ENCODE measurements at places on chromosomes 16 and 17.

DNA sequence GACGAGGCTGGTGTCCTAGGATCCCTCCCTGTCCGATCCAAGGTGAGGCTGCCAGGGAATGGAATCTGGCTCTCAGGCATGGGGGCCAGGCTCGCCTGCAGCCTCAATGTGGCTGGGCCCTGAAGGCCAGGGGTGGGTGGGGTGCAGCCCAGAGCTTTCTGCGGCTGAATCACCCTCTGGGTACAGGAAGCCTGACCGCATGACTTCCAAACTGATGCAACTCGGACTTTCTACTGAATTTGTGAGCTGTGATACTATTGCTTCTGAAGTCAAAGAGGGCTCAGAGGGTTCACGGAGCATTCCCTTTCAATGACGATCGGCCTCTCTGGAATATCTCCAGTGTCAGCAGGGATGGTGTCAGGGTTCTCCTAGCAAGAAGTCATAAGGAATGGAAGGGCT, 123.7 kb downstream of the METRNL start:
- no peak for DNase-seq

DNA sequence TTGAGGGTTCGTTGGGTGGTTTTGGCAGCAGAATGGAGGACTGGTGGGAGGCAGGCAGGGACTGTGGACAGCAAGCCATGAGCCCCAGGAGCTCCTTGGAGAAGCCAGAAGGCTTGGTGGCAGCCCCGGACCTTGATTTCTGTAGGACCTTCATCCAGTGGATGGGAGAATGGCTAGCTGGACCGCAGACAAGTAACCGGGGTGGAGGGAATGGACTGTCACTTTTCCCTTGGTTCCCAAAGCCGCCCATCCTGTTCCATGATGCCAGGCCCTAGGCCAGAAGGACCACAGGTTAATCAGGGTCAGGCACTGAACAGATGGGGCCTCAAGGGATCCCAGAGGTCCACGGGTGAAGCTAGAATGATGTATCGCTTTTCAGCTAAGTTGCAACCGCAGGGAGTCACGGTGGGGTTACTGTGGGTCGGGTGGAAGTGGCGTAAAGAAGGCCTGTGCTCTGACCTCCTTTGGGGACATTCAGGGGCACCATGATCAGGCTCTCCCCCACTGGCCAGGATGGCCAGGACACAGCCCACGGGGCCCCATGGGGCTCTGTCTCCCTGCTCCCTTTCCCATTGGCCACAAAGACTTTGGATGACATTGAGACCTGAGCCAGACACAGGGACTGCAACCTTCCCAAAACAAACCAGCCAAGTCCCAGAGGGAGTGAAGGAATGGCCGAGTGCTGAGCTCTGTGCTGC, 66.9 kb upstream of the MRTFB start:
- DNase-seq: no peak

DNA sequence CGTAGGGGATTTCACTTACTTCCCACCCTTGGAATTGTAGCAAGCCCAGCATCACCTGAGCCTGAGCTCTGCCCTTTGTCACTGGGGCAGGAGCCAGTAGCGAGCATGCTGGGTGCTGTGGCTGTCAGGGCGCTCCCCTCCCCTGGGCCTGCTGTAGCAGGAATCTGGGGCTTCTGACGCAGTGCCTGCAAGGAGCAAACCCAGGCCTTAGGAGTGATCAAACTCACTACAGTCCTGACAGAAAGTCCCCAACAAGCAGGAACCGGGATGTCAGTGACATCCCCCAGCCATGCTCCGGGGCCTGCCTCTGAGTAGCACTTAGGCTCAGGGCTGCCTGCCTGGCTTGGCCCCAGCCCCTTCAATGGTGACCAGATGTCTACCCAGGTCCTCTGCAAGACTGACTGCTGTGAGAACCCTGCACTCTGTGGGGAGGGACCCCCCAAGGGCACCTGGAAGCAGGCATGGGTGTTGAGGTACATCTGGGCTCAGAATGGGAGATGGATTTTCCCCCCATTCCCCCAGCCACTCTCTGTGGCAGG, 23.5 kb downstream of the PLD6 start:
- DNase-seq: no peak

GRCh38 chr16:23498863-23499262, 11.4 kb downstream of the GGA2 start:
- DNase-seq: no peak

- DNase-seq: no peak
These were observed 741 bp upstream of the DEXI start for GRCh38 chr16:10943064-10943353.

- no peak for DNase-seq
These were observed 7.0 kb downstream of the PSME3IP1 start for GRCh38 chr16:57178793-57179212.

DNA sequence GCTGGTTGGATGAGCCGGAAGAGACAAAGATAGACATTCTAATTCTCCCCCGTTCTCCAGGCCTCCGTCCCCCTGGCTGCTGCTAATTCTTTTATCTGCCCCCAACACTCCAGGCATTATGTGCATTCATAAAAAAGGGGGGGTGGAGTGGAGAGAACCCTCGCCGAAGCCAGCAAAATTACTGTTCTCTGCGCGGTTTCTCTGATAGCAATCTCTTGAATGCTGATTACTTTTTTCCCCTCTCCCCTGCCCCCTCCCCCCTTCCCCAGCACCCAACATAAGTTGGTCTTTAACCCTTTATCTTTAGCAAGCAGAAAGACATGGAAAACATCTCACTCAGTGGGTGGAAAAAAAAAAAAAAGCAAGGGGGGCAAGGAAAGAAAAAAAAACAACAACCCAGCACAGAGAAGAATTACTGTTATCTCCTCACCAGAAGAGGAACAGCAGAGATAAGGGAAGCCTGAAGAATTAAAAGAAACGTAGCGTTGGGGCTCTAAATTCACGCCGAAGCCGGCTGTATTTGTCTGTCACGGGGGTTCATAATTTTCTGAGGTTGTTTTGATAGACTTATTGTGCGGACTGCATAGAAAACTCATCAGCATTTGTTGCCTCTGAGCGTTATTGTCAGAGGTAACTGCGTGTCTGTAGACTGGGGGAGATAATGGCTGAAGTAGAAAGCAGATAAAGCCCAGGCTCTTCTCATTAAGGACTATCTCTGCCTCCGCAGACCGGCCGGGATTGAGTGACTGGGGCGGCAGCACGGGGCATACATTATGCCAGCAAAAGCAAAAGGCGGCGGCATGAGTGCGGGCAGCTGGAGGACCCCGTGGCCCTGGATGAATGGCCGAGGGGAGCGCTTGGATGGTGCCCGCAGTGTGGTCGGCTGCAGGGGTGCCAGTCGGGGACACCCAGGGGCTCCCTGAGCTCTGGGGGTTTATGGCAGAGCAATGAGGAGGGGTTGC, 126.9 kb downstream of the MRM1 start:
- DNase-seq: no peak

DNA sequence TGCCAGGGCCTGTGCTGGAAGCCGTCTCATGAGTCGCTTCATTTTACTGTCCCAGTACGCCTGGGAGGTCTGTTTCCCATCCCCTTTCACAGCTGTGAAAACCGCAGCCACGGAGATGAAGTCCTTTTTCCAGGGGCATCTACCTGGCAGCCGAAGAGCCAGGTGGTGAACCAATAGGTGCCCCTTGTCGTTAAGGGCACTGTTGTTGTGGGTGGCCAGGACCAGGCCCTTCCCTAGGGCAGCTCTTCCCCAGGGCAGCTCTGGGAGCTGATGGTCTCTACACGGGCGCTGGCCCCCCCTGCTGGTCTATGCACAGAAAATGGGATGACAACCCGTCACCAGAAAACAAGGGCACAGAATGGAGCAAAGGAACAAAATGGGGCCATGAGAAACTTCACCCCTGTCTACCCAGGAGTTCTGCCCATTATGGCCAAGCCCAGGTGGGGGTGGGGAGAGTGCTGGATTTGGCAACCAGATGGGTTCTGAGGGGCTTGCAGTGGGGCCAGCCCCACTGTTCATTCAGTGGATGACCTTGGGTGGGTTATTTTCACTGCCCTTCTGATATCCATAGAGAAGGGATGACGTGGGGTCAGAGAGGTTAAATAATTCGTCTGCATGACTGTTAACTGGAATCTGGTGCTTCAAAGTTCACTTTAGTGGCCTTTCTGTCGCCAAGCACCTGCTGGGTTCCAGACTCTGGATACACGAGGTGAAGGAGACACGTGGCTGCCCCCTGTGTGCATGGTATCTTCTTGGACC, 11.5 kb downstream of the RMI2 start:
- DNase-seq: peak; percentile 41

- DNase-seq: no peak
These were observed 32.5 kb upstream of the CDH8 start for GRCh38 chr16:62068747-62069146.

GRCh38 chr16:30185683-30186421, 2.5 kb downstream of the CORO1A start:
- peak; percentile 10 for DNase-seq

- DNase-seq: no peak
These were observed 1.2 kb downstream of the CDT1 start for GRCh38 chr16:88804552-88805339.

- no peak for DNase-seq
These were observed 20.8 kb upstream of the DNAH17 start for GRCh38 chr17:78598013-78598471.

DNA sequence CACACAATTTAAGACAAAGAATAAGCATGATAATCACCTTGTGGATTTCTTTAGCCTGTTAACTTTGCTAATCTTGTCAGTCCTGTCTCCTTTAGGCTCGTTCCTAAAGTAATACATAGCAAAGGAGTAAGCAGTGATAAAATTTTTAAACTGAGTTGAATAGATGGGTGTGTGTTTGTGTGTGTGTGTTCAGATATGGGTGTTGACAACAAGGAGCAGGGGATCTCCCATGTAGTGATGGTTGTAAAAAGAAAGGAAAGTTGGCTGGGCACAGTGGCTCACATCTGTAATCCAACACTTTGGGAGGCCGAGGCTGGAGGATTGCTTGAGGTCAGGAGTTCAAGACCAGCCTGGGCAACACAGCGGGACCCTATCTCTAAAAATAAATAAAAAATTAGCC, 44.6 kb upstream of the KCNJ2 start:
- no peak for DNase-seq

GRCh38 chr17:4701116-4701515, 2.8 kb downstream of the PELP1 start:
- DNase-seq: no peak

- no peak for DNase-seq
These were observed 19.6 kb upstream of the P2RX1 start for GRCh38 chr17:3935825-3936355.

DNA sequence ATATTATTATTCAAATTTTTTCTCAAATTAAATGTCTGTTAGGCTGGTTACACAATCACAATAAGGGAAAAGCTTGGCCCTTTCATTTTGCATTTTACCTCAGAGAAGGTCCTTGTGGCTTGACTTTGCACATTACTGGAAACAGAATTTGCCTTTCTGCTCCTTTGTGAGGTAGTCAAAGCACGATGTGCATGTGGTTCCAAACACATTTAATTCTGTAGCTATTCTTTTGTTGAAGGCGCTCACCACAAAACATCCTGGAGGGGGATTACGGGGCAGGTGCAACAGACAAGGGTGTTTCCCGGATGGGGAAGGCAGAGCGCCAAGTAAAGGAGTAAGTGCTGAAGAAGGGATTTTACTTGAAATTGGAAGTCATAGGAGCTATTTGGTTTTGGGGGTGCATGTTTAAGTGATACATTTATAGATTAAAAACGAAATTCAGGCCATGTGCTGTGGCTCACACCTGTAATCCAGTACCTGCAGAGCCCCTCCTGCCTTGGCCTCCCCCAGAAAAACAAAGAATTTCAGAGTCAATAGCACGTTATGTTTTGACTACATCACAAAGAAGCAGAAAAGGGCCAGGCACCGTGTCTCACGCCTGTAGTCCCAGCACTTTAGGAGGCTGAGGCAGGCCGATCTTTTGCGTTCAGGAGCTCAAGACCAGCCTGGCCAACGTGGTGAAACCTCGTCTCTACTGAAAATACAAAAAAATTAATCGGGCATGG, 31.2 kb upstream of the TENT4B start:
- no peak for DNase-seq

DNA sequence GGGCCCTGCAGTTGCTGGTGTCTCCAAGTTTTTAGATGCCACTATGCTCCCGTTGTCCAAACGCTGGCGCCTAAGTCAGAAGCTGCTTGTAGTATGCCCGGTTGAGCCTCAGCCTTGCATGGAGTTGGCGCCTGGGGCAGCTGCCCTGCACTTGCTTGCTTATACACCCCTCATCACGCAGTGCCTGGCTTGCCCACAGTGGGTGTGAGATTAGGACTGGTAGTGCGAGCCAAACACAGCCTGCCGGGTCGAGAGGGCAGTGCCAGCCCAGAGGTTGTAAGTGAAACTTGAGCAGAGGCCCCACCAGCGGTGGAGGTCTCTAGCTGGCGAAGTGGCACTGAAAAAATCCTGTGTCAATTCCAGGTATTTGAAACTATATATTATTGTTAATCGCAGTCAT, 90.3 kb downstream of the ITFG1 start:
- no peak for DNase-seq

GRCh38 chr16:23865853-23866252, 30.1 kb downstream of the PRKCB start:
- DNase-seq: no peak

DNA sequence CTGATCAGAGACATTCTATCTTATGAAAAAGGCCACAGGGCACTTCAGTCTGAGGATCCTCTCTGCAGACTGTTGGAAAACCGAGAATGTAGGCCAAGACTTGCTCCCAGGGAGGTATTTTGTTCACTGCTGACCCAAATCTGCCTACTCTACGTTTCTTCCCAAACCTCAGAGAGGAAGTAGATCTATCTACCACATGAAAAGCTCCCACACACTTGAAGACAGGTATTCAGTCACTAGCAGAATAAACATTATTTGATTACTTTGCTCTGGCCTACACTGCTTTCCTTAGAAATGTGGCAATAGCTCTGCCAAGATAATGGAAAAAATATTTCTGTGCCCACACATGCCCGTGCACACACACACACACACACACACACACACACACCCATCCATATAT, 164.6 kb downstream of the CDH11 start:
- DNase-seq: no peak

DNA sequence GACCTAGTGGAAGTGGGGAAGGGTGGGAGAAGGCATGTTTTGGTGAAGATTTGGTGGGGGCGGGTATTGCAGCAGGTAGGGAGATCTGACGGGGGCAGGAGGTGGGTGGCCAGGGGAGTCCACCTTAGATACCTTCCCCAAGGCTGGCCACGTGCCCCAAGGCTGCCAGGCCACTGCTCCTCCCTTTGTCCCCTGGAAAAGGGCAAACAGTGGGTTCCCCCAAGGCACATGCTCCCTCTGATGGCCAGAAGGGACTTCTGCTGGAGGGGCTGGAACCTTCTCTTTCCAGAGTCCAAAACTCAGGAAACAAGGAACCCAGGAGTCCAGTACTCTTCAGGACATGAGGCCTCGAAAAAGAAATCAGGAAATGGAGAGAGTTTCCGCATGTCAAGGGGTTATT, 6.2 kb upstream of the PSMD3 start:
- no peak for DNase-seq
